ENCODE measurements at places on chromosomes 3 and 15.
A peak's percentile ranks its signal among the peaks of the same experiment; 100 is the strongest.

DNA sequence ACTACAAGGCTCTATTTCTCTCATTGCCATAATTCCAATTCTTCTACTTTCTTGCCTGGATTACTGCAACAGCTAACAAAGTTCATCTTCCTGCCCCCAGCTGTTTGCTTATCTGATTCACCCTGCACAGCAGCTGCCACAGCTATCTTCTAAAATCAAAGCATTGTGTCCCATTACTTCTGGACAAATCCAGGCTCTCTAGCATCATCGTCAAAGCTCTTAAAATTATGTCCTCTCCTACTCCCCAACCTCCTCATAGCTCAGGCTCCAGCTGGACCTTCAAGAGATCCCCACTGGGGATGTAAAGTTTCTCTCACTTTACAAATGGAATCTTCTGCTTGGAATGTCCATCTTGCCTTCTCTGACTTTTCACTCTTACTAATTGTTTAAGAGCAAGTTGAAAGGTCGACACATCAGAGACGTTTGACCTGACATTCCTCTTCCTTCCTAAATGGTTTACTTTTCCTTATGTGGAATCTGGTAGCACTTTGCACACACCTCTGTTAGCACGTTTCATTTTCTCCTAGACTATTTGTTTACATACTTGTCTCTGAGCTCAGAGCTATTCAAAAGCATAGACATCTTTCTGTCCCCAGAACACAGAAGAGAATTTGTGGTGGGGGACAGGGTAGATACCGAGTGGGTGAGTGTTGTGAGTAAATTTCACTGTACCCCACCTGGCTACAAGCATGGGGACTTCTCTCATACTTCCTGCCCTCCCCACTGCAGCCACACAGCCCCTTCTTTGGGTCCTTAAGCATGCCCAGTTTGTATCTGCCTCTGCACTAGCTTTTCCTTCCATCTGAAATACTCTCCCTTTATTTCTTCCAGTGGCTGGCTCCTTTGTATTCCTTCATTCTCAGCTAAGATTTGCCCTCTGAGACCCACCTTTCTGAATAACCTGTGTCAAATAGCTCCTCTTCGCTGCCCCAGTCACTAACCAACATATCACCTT is 77.9 kb downstream of the SERPINI1 start:
- DNase-seq, result no peak

- no peak for DNase-seq
Measured at GRCh38 chr3:144663456-144664436, 692.1 kb downstream of the DIPK2A start.

GRCh38 chr3:150223558-150223957 is 184.5 kb upstream of the TSC22D2 start:
- DNase-seq, result no peak

DNA sequence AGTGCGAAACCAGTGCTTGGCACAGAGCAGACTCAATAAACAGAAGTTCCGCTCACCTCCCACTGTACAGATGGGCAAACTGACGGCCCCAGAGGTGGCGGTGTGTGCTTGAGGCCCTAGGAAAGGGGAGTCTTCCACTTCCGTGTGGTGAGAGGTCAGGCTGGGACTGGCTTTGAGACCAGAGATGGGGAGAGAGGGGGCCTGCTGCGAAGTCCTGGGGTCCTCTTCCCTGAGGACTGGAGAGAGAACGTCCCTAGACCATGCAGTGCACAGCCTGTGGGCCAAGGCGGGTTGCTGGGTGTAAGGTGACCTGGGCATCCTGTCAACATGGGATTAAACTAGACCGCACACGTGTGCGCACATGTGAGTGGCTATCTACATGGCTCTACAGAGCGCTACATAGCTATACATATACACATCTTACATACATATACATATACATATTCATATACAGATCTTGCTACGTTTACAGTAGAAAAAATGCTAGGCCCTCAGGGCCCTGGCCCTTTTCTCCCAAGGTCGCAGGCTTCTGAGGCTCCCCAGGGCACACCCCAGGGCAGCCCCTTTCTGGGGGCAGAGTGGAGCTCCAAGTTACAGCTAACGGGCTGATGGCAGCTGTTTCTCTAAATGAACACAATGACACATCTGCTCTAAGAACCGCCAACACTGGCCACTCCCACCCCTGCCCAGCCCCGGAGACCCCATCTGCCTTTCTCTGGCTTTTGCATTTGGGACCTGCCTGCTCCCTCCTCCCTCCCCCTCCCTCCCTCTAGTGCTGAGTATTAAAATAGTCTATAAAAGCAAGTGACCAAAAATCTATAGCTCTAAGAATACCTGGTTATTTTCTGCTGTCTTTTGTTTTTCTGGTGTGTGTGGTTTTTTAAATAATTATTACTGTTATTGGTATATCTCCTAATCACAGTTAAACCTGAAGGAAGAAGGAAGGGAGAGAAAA is 47.0 kb downstream of the HCN4 start:
- DNase-seq, result no peak

DNA sequence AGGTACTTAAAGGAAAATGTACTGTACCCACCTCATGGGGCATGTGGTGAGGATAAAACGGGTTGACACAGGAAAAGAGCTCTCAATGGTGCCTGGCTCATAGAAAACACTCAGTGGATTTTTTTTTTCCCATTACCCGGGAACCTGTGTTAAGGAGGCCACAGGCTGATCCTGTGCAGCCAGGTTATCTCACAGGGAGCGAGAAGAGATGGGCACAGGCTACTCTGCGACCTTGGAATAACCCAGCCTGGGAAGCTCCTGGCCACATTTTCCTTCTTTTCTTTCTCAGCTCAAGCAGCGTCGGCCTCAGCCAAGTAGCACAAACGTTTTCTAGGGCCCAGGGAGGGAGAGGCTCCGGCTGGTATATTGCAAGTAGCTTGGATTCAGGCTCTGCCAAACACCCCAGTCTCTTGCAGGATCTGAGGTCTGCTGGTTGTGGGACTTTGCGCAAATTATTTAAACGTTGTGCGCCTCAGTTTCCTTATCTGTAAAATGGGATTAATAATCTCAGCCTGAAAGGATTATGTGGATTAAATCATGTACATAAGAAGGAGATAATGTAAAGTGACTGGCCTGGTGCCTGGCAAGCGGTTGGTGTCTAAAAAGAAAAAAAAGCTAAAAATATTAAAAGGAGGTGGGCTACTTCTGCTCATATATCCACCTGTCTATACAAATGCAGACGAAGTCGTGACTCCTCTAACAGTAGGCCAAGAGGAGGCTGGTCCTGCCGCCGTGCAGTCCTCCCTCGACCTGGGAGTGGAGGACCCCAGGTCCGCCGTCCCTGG is 2.2 kb downstream of the FURIN start:
- no peak for DNase-seq

DNA sequence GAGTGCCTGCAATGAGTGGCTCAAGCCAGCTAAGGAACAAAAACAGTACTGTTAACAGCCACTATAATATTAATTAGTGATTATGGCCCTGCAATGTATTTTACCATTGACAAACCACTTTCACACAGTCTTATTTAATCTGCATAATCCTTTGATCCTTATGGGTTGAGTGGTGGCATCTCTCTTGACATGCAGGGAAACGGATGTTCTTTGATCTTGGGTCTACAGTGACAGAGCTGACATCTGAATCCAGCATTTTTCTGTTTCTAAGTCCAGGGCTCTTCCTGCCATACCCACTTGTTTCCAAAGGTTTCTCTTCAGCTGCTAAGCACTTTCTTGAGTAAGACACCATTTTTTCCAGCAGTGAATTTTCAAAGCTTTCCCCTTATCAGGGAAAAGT is 277.7 kb upstream of the ROPN1 start:
- DNase-seq, result no peak

DNA sequence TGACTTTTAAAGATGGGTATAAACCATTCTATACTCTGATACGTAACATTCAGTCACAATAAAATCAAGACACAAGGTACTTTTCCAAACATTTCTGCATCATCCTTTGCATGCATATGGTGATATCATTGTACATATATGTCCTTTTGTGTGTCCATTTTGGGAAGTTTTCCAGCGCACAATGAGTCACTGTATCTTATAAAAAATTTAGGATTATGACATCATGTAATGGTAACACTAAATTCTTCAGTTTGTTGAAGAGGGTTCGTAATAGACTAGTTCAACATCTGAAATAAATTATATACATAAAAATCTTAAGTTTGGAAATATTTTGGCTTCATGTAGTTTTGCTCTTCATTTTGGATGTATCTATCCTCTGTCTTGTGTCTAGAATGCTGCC is 480.9 kb downstream of the ROBO1 start:
- no peak for DNase-seq

GRCh38 chr3:172129850-172130716 is 90.7 kb downstream of the FNDC3B start:
- DNase-seq, result peak; percentile 98

- DNase-seq, result no peak
Measured at GRCh38 chr3:174810254-174810653, 48.9 kb upstream of the NAALADL2 start.

DNA sequence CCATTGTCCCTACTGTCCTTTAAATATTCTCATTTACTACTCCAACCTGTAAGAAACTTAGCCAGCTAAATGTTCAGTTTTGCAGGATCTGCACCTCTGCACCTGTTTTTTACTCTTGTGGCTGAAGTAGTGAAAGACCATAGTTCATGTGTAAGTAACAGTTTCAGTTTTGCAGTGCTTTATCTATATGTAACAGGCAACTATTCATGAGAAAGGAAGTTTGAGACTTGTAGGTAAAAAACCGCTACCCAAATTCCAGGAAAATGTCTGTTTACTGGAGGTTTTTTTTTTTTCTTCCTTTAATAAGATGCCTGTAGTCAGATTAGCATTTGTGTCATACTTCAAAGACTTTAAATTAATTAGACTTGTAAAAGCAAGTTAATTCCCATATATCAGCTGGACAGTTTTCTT is 25.4 kb upstream of the MBNL1 start:
- no peak for DNase-seq

DNA sequence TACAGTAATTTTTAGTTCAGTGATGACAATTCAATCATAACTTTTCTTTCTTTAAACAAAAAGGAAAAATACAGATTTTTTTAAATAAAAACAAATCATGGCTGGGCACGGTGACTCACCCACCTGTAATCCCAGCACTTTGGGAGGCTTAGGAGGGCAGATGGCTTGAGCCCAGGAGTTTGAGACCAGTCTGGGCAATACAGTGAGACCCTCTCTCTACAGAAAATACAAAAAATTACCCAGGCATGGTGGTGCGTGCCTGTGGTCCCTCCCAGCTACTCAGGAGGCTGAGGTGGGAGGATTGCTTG is 25.6 kb upstream of the ATG7 start:
- no peak for DNase-seq

GRCh38 chr3:157443905-157444796 is 7.5 kb downstream of the PTX3 start:
- DNase-seq, result no peak

GRCh38 chr15:76321171-76321570 is 9.9 kb upstream of the ETFA start:
- no peak for DNase-seq

DNA sequence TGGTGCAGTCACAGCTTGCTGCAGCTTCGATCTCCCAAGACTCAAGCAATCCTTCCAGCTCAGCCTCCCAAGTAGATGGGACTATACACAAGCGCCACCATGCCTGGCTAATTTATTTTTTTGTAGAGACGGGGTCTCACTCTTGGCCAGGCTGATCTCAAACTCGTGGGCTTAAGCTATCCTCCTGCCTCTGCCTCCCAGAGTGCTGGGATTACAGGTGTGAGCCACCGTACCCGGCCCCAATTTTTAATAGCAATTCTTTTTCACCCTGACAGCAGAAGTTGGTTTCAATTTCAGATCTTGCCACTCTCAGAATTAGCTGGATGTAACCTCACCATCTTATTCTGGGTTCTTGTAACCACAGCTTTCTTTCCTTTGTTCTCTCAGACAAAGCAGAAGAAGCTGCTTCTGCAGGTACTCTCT is 64.8 kb downstream of the TRIM71 start:
- DNase-seq, result no peak

DNA sequence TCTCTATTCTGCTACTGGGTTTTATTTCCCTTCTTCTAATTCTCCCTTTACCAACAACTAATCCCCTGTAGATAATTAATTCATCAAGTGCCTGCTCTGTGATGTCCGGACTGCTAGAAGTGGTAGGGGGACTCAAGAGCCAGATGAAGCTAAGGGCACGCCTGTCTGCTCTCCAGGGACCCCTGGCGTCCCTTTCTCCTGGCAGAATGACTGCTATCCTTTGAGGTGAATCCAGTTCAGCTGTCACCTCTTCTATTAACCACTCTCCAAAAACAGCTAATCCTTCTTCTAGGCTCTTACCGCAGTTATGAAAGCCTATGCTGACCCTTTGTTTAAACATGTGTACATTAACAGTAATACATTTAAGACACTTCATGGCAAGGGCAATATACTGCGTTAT is 1.4 kb upstream of the CHRNA7 start:
- DNase-seq, result no peak

GRCh38 chr3:36175113-36175812 is 205.0 kb upstream of the STAC start:
- no peak for DNase-seq

- DNase-seq, result no peak
Measured at GRCh38 chr3:16789344-16790120, 95.2 kb upstream of the PLCL2 start.

DNA sequence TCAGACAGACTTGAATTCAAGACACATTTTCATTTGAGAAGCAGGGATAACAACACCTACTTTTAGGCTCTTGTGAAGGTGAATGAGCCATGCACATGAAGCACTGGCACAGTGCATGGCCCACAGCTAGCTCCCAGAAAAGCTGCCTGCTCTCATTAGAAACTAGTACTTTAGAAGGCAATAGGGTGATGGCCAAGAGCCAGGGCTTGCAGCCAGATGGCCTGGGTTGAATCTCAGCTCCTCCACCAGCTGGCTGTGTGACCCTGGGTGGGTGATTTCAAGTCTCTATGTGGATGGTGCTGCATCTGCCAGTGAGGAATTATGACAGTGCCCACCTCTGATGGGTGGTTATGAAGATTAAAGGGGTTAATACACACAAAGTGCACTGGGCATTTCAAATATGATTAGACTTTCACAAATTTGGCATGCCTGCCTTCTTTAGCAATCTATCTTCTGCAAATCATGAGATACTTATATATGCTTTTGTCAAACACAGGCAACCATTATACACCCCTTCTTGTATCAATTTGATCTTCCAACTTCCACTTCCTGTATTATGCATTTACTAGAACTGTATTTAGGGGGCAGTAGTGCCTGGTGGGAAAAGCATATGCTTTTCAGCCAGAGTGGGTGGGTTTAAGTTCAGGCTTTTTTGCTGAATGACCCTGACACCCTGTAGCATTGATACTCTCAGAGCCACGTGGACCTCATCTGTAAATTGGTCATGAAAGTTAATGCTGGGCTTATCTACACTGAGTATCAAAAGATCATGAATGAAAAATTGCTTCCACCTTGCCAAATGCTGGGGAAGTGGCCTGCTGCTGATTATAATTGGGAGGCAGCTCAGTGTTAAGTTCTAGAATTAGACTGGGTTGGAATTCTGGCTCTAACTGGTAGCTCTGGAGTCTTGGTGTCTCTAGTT is 34.7 kb upstream of the RBP1 start:
- DNase-seq, result no peak

DNA sequence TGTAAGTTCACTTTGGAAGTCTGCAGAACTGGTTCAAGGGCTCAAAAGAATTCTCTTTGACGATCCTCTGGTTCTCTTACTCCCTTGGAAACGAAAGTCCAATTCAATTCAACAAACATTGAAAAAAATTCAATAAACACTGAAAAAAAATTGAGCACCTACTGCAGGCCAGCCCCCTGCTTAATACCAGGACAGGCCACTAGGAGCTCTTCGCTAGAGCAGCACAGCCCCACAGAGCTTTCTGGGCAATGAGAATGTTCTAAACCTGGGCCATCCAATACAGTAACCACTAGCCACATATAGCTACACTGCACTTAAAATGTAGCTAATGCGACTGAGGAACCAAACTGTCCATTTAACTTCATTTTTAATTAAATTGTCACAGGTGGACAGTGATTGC is 50.4 kb upstream of the DCLK3 start:
- DNase-seq, result no peak

GRCh38 chr15:97030251-97030650 is 699.8 kb downstream of the NR2F2 start:
- DNase-seq, result no peak

Data from mammary epithelial cell (primary cell).